CD4-positive, alpha-beta T cell treated with Interleukin-15 for 4 hours (primary cell): ENCODE measurements at places on chromosomes 12 and 14.

GRCh38 chr12:28563286-28563685 lies 373.0 kb downstream of the CCDC91 start:
- no peak for DNase-seq

- no peak for DNase-seq
These were observed 13.0 kb upstream of the FMNL3 start for GRCh38 chr12:49720214-49720613.

- DNase-seq = no peak
These were observed 3.5 kb downstream of the RAB15 start for GRCh38 chr14:64968651-64969050.

GRCh38 chr12:53220694-53221202 lies 11.3 kb downstream of the RARG start:
- DNase-seq = peak; percentile 78

DNA sequence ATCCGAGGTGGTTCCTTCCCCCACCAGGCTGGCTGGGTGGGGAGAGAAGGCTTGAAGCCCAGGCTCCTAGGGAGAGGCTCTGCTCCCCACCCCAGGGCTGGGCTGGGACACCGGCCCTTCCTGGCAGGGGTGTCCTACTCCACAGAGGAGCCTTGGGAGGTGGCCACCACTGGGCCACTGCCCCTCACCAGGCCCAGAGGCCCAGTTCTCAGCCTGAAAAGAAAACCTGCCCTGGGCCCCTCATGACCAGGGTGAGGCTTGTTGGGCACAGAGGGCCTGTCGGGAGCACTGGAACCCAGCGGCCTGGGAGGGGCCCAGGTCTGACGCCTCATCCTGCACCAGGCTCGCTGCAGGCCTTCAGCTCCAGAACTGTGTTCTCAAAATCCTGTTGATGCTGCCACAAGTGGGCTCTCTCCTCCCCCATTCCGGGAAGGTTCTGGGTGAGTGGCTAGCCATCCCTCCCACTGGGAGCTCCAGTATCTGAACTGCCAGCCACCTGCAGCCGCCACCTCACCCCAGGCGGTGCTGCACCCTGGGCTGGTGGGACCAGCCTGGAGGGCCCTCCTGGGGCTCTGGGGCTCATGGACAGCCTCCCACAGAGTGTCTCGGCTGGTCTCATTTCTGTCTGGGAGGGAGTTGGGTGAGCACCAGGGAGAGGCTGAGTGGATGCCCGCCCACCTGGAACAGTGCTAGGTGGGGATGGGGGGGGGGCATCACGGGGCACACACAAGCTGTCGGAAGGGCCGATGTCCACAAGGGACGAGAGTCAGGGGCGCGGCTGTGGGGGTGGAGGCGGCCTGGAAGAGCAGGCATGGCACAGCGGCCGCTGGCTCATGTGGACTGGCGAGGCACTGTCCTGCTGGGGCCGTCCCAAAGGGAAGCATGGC lies 11.8 kb downstream of the BAG5 start:
- DNase-seq = no peak

DNA sequence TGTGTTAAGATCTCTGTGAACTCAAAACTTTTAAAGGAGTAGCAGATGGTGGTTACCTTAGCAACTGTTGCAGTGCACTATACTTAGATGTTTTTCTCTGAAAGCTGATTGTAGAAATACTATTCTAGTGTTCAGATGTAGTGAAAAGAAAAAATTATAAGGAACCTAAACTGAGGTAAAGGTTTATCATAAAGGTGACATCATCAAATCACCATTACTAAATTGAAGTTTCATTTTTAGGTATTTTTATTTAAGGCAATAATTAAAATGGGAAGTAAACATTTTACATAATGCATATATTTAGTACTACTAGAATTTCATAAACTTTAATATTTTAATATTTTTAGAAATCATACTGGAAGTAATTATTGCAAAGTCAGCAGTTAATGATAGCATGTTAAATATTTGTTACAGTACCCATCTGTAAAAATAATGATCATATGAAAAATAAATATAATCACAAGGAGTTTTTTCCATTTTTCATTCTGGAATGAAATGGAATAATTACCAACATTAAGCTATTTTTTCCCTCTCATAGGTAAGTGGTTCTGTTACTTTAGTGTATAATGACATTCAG lies 141.1 kb upstream of the NAV3 start:
- no peak for DNase-seq

DNA sequence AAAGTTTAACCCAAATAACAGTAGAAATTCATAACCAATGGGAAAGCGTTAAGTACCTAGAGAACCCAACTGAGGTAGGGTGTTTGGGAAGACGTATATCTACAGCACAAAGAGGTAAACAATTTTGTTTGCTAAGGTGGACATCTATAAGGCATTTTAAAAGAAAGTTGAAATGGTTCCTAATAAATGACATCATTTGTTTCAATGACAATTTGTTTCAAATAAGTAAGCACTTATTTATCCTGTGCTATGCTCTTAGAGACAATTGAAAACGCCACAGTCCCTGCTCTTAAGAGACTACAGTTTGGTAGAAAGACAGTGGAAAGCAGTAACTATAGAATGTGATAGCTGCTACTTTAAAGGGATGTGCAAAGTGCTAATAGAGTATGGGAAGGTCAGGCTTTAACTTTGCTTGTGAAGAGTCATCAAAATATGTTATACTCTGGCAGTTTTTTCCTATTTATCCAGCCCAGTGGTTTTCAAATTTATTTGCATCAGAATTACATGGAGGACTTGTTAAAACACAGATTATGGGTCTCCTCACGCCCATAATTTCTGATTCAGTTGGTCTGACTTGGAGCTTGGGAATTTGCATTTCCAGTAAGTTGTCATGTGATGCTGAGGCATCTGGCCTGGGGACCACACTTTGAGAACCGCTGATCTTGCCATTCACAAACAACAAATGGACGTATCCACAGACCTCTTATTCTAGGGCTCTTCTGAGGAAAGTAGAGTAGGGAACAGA lies 19.6 kb upstream of the SMCO2 start:
- no peak for DNase-seq

DNA sequence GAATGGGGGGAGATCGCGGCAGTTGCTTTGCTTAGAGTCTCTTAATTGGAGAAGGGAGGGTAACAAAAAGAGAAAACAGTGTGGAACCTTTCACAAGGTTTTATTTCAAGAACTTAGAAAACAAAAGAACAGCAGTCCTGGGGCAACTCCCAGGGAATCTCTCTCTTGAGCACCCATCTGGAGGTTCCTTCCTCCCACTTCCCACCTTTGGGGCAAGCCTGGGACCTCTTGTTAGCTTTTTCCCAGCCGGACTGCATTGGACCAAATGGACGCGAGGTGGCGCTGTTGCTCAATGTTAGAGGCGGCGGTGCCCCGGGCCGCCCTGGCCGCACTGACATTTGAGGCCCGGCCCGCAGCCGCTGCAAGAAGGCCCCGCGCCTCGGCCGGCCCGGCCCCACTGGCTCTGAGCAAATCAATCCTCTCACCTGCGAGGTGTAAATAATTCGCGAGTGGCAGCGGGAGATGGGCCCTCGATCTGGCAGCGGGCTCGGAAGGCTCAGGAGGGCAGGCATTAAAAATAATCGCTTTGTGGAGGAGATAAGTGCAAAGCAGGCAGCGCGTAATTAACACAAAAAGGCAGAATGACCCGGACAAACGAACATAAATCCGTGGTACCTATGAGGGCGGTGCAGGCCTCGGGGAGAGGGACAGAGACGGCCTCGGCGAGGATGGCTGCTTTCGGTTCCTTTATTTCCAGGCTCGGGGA lies 2.8 kb upstream of the HOXC8 start:
- DNase-seq = peak; percentile 84

DNA sequence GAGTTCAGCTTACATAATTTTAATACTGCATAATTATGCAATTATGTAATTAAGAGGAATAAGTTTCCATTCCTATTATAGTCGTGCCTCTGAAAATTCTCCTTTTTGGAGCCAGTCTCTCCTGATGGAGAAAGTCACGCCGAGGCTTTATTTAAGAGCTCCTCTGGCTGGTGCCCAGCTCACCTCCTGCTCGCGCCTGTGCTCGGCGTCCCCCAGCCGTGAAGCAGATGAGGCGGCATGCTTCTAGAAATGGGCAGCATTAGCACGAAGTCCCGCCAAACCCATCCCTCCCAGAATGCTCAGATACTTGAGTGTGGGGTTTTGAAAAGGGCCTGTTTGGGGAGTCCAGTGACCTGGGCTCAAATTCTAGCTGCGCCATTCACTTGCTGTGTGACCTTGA lies 153.0 kb downstream of the PHETA1 start:
- no peak for DNase-seq

- no peak for DNase-seq
These were observed 6.0 kb upstream of the GPR84 start for GRCh38 chr12:54370171-54370730.

DNA sequence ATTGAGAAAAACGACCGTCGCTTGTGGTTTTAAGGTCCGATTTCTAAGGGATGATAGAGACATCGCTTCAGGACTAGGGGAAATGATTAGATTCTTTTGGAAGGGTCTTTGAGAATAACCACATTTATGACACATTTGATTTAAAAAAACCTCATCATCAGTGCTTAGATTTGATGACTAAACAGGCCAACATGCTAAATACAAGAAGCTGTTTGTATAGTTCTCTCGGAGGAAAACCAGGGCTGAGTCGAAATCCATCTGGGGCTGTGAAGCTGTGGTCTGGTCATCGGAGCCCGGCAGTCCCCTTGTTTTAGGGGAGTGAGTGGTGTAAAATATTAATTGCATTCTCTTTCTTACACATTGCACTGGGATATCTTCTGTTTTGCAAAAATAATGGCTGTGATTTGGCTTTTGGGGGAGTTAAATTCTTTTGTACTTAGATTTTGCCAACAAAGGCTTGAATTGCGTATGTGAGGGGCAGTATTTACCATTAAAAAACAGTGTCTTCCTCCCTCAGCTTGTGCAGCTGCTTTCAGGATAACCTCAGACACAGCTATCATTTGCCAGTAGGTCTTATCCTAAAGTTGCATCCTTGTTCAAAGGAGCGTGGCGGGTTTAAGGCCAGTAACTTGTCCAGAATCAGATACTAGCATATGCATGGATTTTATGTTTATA lies 550 bp downstream of the GNG2 start:
- peak; percentile 64 for DNase-seq

DNA sequence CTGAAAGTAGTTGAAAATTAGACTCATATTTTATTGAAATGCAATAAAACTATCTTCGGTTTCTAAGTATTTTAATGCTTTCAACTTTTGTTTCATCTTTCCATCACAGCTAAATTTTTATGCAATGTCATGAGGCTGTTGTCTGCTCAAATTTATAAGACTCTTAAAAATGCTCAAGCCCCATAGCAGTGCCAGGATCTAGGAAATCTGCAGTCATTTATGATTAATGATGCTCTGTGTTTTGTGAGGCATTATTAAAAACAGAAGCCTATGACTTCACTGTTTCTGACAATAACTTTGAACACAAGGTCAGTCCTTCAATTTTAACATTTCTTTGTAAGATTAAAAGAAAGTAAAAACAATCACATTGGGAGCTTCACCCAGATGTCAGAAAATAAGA lies 112.5 kb downstream of the ALX1 start:
- no peak for DNase-seq
